ENCODE measurements at places on chromosomes 1 and 21.

DNA sequence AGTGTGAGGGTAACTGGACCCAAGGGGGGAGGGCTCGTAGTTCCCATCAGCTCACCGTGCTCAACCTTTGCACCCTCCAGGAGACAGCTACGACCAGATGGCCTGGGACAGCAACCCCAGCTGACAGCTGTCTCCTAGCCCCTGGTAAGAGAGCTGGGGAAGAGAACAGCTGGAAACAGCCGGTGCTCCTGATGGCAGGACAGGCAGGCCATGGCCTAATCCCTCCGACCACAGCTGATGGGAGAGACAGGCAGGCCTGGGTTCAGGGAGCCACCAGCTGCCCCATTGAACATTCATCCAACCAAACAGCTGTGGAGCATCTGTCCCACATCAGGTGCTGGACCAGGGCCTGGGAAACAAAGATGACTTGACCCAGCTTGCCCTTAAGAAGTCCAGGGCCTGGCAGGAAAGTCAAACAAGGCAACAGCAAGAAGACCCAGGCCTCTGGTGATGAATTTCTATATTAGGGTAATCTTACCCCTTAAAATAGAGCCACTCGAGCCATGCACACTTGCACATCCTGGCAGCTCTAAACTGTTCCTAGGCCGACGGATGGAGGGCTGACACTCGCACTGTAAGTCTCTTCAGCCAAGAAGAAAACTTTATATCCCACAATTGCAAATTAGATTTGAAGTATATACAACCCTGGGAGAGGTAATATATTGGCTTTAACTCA, 12.2 kb downstream of the OLFML2B start:
- DNase-seq, result no peak

DNA sequence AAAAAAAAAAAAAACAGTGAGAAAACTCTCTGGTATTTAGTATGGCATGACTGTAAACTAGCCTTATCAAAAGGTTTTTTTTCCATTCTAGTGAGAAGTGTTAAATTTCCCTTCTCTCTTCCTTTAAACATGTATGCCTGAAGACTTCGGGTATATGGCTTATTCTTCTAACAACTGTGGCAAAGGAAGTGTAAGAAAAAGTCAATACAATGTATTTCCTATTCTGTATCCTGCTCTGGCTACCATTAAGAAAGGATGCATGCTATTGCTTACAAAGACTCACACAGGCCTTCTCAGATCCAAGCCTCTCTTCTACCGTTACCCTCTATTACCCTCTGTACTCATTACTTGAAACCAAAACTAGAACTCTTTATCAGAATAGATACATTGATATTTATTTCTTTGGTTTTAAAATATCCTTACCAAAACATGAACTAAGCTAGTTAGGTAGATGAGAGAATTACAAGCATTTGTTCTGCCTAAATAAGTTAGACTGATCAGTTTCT, 8.4 kb downstream of the CEPT1 start:
- no peak for DNase-seq

- DNase-seq, result peak; percentile 30
These were observed 2.4 kb upstream of the PPP1R15B start for GRCh38 chr1:204414016-204414415.

GRCh38 chr1:179167418-179167777, 62.1 kb downstream of the ABL2 start:
- no peak for DNase-seq

GRCh38 chr1:206794294-206794908, 22.1 kb upstream of the IL10 start:
- no peak for DNase-seq

- DNase-seq, result peak; percentile 78
These were observed 155.3 kb downstream of the DISC1 start for GRCh38 chr1:231781892-231782291.

DNA sequence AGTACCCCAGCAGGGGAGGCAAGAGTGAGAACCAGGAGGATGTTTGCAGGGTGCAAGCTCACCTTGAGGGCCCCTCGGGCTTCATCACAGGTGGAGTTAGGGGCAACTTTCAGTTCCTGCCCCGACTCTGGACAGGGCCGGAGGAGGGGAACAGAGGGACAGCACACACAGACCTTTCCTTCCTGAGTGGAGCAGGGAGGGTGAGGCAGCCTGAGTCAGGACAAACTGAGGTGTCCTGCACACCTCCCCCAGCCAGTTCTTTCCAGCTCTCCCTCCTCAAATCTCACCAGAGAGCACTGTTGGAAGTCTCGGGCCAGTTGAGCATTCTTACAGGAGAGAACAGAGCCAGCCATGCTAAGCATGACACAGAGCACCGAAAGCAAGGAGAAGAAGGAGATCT, 1.5 kb downstream of the ENTREP3 start:
- no peak for DNase-seq

GRCh38 chr1:48223366-48224240, 1.1 kb downstream of the SLC5A9 start:
- DNase-seq, result no peak

- peak; percentile 75 for DNase-seq
These were observed 416 bp upstream of the TNFRSF14 start for GRCh38 chr1:2555634-2556276.
